ENCODE measurements at places on chromosomes 13 and 19.

GRCh38 chr13:113152984-113153809 is 5.3 kb upstream of the PROZ start:
- DNase-seq, result no peak

GRCh38 chr13:77521595-77522367 is 13.7 kb upstream of the SCEL start:
- no peak for DNase-seq

GRCh38 chr13:109941951-109942350 is 155.6 kb upstream of the IRS2 start:
- no peak for DNase-seq

DNA sequence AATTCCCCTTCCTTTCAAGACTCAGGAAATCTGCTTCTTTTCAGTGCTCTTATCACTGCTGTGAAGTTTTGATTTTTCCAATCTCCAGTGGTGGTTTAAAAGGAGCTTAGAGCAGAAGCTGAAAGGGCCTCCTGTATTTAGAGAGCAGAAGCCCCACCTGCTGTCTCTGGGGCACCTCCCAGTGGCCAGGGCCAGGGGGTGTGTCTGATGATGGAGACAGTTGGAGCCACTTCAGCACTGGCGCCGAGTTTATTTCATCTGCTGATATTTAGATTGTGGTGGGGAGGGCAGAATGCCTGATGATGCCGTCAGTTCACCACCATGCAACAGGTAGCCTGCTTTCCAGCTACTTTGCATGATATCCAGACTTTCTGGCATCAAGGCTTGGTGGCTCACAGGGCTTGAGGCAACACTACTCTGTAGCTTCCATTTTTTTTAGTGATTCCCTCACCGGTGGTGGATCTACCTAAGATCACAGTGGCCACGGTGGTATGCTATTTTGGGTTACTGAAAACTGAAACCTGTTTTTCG is 371.9 kb downstream of the KCNRG start:
- no peak for DNase-seq

GRCh38 chr13:81048026-81048461 is 707.1 kb upstream of the SPRY2 start:
- no peak for DNase-seq

- no peak for DNase-seq
Observed at GRCh38 chr19:38705197-38706019, 38.9 kb downstream of the CAPN12 start.

GRCh38 chr13:108780706-108781105 is 151.3 kb downstream of the MYO16 start:
- DNase-seq, result no peak

GRCh38 chr19:6378486-6378885 is 2.8 kb upstream of the PSPN start:
- no peak for DNase-seq

Data from BJ (cell line).